Stimulated activated CD8-positive, alpha-beta memory T cell treated with anti-CD3 and anti-CD28 coated beads, Interleukin-4, amount 100 ng/mL, for 24 hours (primary cell): ENCODE measurements at places on chromosomes 1 and 21.

DNA sequence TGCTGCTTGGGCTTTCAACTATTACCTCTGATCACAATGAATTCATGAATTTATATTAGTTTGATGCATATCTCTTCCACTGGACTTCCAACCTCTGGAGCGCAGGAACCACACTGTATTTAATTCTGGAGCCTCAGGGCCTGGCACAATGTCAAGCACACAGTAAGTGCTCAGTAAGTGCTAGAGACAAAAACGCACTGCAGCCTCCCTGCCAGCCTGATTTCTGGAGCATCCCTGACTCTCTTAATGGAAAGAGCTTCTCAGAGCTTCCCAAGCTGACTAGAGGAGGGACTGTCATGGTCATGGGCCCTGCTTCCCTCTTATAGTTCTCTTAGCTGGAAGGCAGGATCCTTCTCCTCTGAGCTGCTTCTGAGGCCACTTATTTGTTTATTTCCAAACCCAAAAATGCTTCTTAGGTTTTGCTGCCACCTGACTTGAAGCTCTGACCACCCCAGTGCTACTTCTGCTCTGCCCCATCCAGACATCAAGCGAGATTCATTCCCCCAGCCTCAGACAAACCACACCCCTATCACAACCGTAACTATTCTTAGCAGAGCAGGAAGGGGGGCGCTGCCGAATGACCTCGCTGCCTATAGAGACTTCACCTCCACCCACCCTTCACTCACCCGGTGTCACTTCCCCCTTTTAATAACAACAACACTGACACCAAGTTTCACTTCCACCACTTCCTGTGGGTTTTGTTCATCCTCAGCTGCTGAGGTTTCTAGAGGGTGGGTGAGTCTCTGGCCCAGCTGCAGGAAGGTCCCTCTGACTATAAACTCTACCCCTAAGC is 33.6 kb downstream of the NUAK2 start:
- DNase-seq, result peak; percentile 68

DNA sequence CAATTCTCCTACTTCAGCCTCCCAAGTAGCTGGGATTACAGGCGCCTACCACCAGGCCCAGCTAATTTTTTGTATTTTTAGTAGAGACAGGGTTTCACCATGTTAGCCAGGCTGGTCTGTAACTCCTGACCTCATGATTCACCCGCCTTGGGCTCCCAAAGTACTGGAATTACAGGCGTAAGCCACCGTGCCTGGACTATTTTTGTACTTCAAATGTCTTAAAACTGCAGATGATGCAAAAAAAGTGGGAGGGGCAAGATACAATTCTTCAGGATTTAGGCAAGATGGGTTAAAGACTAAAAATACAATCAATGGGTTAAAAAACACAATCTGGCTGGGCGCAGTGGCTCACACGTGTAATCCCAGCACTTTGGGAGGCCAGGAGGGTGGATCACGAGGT is 4.7 kb downstream of the SCAF4 start:
- no peak for DNase-seq

- DNase-seq, result no peak
Observed at GRCh38 chr1:18633422-18634155, 2.9 kb downstream of the PAX7 start.

DNA sequence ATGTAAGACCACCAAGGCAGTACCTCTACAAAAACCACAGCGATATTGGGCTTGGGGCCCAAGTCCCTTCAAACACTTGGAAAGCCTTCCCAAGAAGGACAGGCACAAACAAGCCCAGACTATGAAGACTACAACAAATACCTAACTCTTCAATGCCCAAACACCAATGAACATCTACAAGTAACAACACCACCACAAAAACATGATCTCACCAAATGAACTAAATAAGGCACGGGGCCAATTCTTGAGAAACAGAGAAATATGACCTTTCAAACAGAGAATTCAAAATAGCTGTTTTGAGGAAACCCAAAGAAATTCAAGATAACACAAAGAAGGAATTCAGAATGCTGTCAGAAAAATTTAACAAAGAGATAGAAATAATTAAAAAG is 86.8 kb downstream of the COL24A1 start:
- no peak for DNase-seq

DNA sequence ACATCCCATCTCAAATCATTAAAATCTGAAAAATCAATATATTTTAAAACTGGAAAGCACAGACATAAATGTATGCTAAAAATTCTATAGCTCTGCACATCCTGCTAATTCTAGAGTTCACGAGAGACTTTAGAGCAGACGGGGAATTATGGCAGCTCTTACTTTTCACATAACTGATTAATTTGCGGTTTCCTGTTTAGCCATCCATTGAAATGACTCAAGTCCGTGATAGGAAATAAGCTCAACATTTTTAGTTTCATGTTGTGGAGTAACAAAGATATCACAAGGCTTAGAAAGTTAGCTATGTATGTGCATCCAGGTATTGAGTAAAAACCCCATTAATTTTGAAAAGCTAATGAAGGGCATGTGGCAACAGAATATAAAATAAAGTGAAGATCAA is 123.2 kb downstream of the SMYD2 start:
- no peak for DNase-seq

- no peak for DNase-seq
Observed at GRCh38 chr21:37273911-37274690, 7.0 kb upstream of the VPS26C start.

DNA sequence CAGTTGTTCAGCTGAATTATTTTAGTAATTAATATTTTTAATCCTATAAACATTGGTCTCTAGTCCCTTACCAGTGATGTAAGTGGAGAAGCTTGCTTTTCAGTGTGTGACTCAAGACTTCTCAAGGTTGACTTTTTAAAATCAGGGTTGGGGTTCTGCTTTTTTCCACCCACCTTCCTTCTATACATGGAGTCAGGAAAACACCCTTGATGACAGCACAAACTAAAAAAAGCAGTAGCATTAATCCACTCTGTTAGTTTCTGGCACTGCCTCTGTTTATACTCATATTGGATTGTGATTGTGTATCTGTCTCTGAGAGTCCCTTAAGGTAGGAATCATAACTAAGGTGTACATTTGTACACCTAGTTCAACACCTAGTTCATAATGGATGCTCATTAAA is 8.3 kb upstream of the PLEKHO1 start:
- DNase-seq, result no peak

- no peak for DNase-seq
Observed at GRCh38 chr1:200161801-200162200, 134.3 kb downstream of the NR5A2 start.

GRCh38 chr1:223341121-223341520 is 22.9 kb downstream of the SUSD4 start:
- DNase-seq, result no peak

- DNase-seq, result no peak
Observed at GRCh38 chr1:116185161-116185701, 74.0 kb downstream of the MAB21L3 start.

DNA sequence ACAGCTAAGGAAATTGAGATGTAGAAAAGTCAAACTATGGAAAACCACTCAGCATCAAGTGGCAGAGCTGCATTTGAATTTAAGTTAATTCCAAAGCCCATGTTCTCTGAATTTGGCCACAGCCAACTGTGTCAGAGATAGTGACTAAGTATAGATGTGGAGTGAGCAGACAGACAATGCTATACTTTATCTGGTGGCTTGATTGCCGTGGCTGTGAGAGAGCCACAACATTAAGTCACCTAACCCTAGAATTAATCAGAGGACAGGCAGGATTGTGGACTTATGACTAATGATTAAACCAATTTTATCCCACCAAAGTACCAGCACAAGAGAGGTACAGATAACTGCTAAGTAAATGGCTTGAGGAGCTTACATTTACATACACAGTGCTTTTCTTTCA is 209.8 kb downstream of the TPR start:
- no peak for DNase-seq

GRCh38 chr1:168230709-168231108 is 4.9 kb downstream of the SFT2D2 start:
- DNase-seq, result no peak
